ENCODE measurements at places on chromosomes 11 and 22.

- no peak for DNase-seq
Measured at GRCh38 chr11:44835296-44835695, 108.5 kb downstream of the TSPAN18 start.

DNA sequence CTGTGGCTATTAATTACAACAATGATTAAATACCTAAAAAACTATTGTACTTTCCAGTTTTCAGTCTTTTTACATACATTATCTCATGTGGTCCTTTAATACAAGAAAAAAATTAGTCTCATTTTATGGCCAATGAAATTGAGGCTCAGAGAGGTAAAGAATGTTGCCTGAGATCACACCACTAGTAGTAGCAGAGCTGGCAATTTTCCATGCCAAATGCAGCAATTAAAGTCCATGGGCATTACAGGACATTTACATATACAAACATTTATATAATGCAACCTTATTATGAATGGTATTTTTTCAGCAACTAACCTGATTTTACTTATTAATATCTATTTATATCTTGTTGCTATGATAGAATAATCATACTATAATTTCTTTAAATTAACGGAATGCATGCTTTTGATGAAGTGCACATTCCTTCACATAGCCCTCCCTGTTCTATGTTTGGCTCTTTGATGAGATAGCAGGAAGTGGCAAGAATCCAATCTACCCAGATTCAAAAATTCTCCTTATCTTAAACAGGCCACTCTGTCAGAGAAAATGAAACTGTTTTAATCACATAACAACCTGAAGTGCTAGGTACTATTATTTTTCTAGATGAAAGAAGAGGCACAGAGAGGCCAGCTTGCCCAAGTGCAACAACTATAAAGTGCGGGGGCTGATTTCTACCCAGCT, 120.9 kb upstream of the LDLRAD3 start:
- DNase-seq, result no peak

GRCh38 chr22:38239101-38239761, 33.6 kb downstream of the TMEM184B start:
- no peak for DNase-seq

GRCh38 chr11:124536520-124536919, 6.9 kb downstream of the OR8B12 start:
- DNase-seq, result no peak

- DNase-seq, result peak; percentile 72
Measured at GRCh38 chr11:134037046-134037908, 31.6 kb upstream of the JAM3 start.

GRCh38 chr11:125446279-125446678, 49.8 kb downstream of the FEZ1 start:
- DNase-seq, result no peak

GRCh38 chr22:45893516-45893915, 83.4 kb downstream of the WNT7B start:
- DNase-seq, result no peak
